ENCODE measurements at places on chromosomes 3 and 15.

- no peak for DNase-seq
These were observed 2.7 kb upstream of the KNL1 start for GRCh38 chr15:40591389-40591788.

DNA sequence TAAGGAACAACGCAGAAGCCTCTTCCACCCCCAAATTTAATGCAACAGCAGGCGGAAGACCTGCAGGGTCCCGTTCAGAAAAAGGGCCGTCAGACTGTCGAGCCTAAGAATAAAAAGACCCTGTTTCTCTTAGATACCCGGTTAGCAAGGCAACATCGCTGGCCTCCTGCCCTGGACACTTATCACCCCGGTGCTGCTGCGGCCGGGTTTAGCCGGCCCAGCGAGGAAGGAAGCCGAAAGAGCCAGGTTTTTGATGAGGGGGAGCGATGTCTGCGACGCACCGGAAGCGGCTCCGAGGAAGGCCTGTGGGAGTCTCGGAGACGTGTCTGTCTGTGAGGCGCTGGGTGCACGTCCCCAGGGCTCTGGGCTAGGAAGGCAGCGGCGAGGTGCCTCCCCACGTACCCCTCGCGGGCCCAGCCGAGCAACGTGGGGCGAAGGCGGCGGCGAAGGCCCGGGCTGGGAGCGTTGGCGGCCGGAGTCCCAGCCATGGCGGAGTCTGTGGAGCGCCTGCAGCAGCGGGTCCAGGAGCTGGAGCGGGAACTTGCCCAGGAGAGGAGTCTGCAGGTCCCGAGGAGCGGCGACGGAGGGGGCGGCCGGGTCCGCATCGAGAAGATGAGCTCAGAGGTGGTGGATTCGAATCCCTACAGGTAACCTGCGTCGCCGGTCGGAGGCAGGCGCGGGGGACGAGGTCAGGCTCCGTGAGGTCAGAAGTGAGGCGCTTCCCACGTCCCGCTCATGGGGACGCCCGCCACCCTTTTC lies at the start of gene UBA5:
UBA5 (plus strand) TSS at position 278 of the 759 bp plus-strand sequence; CDS start at position 487, 209 bp downstream.
- peak; percentile 88 for DNase-seq

DNA sequence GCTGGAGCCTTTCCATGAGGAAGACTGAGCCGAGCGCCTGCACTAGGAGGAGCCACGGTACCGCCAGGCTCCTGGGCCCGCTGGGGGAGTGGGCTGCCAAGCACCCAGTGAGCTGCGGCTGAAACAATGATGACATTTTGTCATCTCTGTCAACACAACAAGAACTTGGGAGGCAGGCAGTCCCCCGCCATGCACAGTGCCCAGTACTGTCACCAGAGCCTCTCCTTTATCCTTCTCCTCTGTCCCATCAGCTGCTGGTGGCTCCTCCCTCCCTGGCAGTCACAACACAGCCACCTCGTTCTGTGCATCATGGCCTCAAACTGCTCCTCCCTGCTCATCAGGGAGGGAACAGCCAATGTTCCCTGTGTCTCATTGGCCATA lies 34.0 kb upstream of the PCSK6 start:
- no peak for DNase-seq

- DNase-seq: no peak
These were observed 607.8 kb downstream of the SI start for GRCh38 chr3:164470471-164470870.

DNA sequence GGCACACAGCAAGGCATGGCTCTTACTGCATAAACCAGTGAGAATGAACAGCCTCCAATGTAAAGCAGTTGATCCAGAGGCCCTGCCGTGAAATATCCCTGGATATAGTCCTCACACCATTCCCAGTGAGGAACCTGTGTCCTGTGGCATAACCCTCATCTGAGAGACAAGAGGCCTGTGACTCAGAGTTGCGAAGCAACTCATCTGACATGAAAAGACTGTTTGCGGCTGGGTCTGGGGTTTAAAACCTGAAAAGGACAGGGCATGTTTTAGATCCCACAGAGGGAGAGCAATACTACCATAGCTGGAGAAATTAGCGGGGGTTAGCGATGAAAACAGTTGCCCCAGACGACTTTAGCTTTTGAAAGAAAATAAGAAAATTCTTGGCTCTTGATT lies 165.3 kb upstream of the BHLHE40 start:
- no peak for DNase-seq

DNA sequence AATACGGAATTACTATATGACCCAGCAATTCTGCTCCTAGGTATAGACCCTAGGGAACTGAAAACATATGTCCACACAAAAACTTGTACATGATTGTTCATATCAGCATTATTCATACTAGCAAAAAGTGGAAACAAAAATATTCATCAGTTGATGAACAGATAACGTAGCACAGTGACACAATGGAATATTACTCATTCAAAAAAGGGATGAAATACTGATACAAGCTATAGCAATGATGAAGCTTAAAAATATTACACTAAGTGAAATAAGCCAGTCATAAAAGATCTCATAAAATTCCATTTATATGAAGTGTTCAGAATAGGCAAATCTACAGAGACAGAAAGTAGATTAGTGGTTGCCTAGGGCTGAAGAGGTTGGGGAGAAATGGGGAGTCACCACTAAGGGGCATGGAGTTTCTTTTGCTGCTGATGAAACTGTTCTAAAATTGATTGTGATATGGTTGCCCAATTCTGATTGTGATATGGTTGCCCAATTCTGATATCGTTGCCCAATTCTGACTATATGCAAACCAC lies 10.5 kb downstream of the C15orf61 start:
- no peak for DNase-seq

GRCh38 chr3:100730524-100730923 lies 21.2 kb downstream of the TFG start:
- DNase-seq: no peak

DNA sequence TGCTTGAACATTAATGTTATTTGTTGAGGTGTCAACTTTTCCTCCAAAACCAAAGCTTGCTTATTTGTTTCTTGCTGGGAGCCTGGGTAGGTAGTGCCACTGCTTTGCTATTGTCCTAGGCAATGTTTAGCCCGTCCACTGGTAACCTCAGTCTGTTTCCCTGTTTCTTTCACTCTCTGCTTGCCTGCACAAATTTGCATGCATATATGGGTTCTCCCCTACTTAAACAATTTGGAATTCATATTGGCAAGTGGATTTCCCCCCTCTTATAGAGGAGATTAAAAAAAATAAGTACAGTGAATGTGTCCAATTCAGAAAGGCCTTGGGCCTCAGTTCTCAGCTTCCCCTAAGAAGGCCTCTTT lies 45.0 kb upstream of the BOC start:
- no peak for DNase-seq

- DNase-seq: no peak
These were observed 464.9 kb downstream of the MFSD1 start for GRCh38 chr3:159266779-159267178.

DNA sequence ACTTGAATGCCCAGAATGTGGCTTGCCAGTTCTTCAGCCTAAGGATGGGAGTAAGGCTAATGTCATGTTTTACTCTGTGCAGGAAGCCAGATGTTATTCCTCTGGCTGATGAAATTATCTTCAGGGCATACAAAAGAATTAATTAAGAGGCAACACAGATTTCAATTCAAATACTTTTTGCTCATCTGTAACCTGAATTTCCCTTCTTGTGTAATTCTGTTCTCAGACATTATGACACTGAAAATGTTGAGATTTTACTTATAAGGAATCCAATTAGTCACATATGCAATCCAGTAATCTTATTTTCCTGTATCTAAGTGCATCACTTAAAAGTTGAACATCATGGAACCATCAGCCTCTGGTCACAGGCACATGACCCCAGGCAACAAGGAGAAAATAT lies 136.5 kb downstream of the CPNE4 start:
- DNase-seq: no peak

- no peak for DNase-seq
These were observed 19.9 kb upstream of the C15orf39 start for GRCh38 chr15:75181780-75182179.

- DNase-seq: no peak
These were observed 110.3 kb downstream of the HCN4 start for GRCh38 chr15:73258271-73259108.

GRCh38 chr3:110900576-110900975 lies 171.0 kb upstream of the NECTIN3 start:
- DNase-seq: no peak

DNA sequence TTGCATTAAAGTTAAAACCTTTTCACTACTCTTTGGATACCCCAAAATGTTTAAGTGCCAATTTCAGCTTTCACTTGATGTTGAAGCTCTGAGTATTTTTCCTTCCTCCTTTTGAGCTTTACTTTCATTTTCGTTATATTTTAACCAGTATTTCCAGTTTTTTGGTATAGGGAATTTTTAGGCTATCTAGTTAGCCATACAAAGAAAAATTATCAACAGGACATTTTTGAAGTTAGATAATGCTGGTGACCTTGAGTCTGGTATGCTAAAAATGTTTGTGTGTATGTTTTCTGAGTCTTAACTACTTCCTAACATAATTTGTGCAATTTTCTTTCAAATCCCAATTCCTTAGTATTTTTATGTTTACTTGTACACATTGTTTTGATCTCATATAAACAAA lies 284.8 kb downstream of the OTOL1 start:
- DNase-seq: no peak

DNA sequence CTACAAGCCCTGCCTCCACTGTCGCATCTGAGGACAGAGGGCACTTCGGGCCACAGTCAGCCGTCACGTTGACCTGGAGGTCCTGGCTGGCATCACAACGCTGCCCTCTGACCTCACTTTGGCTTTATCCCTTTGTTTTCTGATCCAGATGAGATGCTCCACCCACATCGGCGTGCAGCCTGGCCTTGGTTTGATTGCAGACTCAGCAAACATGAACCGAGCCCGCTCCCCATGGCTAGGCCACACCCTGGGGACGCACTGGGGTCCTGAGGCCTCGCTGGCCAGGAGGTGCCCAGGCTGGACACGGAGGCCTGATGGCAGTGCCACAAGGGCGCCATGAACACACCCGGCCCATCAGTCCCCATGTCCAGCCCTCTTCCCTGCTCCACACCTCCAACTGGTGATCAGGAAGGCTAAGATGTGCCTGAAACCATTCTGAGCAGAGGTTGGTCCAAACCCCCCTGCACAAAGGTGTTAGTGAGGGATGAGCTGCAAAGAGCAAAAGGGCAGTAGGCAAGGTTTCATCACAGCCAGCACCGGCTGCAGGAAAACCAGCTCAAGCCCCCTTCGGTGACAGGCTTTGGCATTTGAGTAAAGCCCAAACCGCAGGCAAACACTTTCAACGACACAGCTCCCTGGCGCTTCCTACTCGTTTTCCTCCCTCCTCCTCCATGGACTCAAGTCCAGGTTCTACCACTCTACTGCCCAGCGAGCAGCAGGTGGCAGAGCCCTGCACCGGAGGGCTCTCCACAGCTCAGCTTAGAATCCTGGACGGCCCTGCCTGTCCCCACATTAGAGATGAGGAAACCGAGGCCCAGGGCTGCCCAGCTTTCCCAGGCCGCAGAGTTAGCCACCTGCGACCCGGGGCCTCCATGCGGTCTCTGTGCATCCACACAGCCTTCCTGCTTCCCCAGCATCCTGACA lies 165.8 kb downstream of the NUP210 start:
- no peak for DNase-seq

DNA sequence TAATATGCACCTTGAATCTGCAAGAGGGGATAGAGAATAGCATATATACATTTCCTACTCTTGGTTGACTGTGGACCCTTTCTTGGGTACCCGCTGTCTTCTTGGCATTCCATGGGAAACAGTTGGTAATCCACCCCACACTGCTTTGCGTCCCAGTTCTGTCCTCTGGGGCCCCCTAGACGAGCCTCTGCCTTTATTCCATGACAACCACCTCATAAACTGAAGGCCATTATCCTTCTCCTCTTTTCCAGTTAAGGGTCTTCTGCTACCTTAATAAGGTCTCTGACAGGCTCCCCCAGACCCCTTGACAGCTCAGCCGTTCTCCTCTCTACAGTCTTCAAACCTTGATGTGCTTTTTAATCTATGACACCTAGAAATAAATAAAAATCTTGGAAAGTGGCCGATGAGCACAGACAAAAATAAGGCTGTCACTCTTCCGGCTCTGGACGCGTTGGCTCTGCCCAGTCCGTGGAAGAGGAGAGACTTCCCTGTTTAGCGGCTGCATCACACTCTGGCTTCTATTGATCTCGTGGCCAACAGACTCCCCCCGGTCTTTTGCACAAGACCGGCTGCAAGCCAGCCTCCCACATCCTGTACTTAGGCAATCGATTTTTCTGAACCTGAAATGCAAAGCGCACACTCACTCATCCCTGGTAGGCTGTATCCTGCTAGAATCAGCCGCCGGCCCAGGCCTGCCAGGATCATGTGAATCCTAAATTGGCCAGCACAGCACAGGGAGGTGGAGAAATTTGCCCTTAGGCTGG lies 251.0 kb upstream of the TLE3 start:
- no peak for DNase-seq

- DNase-seq: no peak
These were observed 251.2 kb upstream of the VEPH1 start for GRCh38 chr3:157754451-157754850.

DNA sequence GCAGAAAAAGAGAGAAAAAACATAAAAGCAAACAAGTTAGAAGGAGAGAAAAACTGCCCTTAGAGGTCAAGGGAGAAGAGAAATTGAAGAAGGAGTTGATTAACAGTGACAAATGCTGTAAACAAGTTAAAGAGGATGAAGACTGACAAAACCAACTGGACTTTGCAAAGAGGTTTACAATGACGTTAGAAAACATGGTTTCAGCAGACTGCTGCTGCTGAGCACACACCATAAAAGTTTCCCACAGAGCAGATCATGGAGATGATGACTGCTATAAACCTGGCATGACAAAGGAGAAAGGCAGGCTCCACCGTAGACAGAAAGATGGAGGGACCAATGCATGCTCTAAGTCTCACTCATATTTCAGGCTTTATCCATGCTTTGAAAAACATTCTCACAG lies 78.7 kb downstream of the POLQ start:
- DNase-seq: no peak

DNA sequence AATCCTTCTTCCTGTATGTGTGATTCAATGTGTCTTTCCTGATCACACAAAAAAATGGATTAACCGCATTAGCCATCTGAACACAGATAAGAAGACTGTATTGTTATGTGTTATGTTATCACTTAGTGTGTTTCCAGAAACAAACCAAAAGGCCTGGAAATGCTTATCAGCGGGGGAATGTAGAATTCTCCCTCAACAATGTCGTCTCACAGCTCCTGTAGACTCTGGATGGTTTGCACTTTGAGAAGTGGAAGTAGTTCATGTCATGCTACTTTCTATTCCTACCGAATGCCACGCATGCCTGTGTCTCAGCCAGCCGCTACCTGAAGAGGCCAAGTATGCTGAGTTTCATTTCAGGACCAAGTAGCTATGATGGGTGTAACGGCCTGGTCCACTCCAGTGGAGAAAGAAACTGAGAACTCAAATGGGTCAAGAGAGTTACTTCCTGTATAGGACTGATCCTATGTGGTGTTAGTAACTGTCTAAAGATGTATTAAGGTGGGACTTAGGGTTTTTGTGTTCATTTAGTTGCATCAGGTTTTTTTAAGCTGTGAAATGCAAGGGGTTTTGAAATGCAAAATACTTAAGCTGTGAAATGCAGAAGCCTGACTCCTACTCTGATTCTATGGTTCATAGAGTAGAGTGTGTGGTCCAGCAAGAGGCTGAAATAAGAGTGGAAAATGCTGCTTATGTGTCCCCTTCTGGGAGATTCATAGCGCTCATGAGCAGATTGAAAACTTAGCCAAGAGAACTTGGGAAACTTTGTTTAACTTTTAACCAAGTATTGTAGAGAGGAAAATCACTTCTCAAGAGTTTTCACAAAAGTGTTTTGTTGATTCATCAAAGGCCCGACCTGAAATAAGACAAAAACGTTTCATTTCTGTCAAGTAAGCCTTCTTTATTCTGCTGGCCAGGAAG lies 118.5 kb upstream of the LMOD3 start:
- DNase-seq: no peak

Measured in right forelimb (tissue), 1 donor.